Activated T-helper 1 cell treated with Interleukin-2 at 50 U/mL for 16 hours (primary cell): ENCODE measurements at places on chromosomes 11 and 22.

DNA sequence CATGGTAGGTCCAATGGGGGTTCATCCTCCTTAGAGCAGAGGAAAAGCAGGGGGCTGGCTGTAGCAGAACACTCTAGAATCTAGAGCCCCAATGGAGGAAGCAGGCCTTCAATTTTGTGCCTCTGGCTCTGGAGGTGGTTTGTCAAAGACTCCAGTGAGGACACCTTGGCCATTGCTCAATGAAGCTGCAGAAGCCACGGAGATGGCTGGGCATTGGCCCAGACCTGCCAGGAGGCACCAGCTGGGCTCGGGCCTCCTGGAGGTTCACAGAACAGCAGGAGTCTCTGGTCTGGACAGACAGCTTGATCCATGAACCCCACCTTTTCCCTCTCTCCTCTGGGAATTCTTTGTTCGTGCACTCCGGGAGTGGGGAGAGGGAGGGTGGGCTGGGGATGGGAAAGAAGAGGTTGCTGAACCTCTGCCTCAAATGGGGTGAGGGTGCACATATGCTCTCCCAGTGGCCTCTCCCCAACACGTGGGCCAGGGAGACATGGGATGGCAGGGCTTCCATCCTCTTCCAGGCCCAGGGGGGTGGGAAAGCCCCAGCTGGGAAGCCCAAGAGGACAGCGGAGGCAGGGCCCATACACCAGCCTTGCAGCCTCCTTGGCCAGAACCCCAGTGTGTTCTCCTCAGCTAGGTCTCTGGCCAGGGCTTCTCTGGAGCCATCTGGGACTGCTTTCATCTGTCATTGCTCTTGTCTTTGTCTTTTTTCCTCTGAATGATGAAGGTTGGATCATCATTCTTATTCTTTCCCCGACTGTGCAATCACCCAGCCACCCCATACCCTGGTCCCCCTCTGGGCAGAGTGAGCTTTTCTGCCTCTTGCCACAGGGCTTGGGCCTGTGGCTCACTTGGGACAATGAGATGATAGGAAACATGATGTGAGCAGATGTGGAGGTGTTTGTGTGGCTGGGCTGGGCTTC lies 1019.4 kb downstream of the BRD1 start:
- no peak for DNase-seq

DNA sequence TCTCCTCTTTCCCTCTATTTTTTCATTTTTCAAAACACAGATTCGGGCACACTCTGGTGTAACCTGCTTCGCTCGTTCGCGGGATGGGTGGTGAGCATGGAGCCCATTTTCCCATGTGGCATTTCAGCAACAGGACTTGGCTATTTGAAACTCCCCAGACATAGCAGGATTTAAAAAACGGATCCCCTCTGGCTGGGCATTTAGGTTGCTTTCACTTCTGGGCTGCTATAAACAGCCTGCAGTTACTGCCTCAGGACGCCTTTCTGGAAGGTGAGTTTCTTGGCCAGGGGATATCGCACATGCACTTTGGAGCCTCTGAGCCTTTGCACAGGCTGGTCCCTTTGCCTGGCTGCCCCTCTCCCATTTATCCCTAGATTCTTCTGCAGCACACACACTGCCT lies 2.8 kb upstream of the MPPED1 start:
- no peak for DNase-seq

GRCh38 chr11:124669193-124669592 lies 4.3 kb downstream of the SIAE start:
- DNase-seq: no peak

DNA sequence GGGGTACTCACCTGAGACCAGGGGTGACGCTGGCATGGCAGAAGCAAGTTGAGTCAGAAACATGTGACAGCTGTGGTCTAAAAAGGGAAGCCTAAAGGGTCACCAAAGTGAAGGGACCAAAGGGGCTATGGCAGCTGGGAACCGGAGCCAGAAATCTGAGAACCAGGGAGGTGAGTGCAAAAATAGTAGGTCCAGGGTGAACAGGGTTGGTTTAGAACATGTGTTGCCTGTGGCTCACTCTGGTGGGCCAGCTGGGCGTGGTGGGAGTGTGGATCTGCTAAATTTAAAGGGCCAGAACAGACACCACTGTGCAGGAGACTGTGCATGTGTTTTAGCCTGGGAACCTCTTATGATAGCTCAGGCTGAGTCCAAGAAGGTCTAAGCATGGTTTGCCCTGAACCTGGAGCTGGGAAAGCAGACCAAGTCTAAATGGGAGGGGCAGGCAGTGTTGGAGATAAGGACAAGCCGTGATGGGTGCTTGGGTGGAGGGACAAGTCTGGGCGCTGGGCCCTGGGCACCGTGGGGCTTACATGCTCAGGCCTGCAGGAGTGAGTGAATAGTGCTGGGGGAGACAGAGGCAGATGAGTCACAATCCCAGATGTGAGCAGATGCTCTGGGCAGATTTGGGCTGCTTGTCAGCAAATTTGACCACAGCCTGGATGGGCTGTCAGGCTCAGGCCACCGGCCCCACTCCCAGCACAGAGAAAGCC lies 41.4 kb upstream of the ZBED5 start:
- no peak for DNase-seq

DNA sequence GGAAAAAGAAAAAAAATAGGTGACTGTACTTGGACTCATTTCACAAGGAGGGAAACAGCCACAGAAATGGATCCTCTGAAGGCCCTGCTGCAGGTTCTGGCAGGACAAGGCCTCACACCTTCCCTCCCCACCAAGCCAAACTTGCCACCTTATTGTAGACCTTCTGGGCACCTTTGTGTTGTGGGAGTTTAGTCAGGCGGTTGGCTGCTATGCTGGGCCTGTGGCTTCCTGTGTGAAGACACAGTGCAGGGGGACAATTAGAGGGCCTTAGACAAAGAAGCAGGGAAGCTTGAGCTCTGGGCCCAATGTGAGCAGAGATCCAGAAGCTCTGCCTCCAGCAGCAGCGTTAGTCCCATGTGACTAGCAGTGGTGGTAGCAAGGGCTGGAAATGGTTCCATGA lies 4.2 kb downstream of the RAB1B start:
- no peak for DNase-seq

DNA sequence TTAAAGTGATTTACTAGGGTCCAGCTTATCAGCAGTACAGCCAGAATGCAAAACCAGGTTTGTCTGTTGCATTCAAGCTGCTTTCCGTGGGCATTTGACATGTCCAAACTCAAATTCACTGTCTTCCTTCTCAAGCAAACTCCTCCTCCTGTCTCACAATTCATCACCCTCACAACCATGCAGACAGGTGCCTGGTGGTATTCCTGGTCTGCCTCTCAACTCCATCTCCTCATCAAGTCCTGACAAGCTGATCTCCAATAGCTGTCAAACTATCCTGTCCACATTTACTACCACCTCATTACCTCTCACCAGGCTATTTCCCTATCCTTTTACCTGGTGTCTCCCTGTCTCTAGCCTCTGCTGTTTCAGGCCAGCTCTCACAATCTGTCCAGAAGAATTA lies 49.1 kb upstream of the LYVE1 start:
- DNase-seq: no peak

GRCh38 chr11:2077061-2077802 lies 62.0 kb downstream of the IGF2 start:
- no peak for DNase-seq

DNA sequence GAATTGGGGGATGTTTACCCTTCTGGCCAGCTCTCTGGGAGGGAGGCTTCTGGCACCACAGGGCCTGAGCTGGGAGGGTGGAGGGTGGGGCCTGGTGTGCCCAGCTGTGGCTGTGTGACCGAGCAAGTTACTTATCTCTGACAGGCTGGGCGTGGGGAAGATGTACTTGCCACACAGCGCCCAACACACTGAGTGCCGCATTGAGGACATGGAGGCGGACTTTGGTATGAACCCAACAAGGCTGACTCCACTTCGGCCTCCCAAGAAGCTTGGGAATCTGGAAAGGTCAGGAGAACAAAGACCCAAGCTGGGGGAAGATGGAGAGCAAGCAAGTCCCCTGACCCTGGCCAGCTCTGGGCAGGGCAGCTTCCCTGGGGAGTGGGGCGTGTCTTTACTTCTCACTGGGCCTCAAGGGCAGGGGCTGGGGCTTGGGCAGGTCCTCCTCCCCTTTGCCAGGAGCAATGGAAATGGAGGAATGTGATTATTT lies 2.4 kb upstream of the MGAT3 start:
- no peak for DNase-seq

GRCh38 chr11:12554122-12554521 lies 120.1 kb upstream of the TEAD1 start:
- DNase-seq: no peak

DNA sequence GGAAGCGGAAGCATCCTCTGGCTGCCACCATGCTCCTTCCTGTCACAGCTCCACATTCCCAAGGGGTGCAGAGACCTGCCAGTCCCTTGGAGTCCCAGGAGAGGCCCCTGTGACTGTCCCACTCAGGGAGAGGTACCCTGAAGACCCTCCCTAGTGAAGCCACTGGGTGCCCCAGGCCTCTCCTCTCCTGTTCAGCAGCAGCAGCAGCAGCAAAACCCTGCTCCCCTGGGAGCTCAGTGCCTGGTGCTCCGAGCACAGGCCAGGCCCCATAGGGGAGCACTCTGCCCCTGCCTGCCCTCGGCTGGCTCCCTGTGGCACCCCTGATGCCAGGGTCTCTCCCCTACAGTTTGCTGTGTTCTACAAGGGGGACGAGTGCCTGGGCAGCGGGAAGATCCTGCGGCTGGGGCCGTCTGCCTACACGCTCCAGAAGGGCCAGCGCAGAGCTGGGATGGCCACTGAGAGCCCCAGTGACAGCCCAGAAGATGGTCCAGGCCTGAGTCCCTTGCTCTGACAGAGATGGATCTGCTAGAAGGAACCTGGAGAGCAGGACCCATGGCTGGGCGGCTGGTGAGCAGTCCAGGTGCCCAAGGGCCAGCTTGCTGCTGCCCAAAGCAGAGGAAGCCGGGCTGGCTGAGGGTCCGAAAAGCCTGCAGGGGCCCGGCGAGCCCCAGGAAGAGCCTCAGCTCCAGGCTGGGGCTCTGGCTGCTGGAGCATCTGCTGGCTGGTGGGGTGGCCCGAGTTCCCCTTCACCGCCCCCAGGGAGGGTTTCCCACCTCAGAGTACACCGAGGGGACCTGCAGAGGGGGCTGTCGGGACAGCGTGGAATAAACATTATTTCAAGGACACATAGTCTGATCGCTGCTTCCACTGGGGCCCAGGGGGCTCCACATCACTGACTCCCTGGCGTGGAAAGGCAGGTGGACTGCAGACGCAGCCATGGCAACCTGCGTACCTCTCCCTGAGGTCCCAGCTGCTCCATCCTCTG lies 21.3 kb downstream of the TRMU start:
- no peak for DNase-seq

- DNase-seq: no peak
Observed at GRCh38 chr11:98895936-98896335, 124.8 kb upstream of the CNTN5 start.

DNA sequence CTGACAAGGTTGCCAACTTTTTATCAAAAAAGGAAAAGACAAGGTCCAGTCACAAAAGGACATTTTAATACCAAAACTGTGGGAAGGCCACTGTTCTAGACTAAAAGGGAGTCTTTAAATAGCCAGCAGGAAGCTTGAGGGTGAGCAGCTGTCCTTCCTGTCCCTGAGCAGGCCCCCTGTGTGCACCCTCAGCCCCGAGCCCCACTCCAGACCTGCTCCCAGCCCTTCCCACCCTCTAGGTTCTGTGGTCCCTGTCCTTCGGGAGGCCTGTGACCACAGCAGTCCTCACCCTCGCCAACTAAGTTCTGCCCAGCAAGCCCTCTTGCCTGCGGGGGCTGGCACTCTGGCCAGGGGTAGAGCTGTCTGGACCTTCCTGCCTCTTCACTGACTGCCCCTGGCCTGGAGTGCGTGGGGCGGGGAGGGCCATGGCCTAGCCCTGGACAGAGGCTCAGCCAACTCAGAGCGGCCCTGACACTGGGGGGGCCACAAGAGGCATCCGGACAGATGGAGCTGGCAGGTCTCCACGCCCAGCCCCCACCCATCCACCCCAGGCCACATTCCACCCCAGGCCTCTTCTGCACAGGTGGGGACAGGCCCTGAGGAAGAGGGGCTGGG lies 1.6 kb upstream of the PLXNB2 start:
- DNase-seq: no peak

- DNase-seq: no peak
Observed at GRCh38 chr11:75380716-75381420, 18.4 kb upstream of the RPS3 start.

DNA sequence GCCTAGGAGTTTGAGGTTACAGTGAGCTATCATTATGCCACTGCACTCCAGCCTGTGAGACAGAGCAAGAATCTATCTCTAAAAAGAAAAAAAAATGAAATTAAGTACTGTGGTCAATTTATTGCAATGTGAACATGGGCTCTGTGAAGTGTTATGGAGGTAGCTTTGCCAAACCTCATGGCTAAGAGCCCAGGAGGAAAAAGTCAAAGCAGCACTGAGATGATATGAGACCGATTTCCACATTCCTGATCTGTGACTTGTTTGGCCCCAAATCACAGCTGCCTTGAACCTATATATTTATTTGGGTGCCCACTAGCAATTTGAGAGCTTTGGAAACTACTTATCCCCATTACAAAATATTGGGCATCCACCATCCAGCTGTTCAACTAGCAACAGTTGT lies 29.8 kb upstream of the TMEM135 start:
- no peak for DNase-seq

GRCh38 chr11:47185305-47186075 lies 744 bp downstream of the PACSIN3 start:
- no peak for DNase-seq

- no peak for DNase-seq
Observed at GRCh38 chr11:130246738-130247137, 68.0 kb downstream of the ZBTB44 start.

DNA sequence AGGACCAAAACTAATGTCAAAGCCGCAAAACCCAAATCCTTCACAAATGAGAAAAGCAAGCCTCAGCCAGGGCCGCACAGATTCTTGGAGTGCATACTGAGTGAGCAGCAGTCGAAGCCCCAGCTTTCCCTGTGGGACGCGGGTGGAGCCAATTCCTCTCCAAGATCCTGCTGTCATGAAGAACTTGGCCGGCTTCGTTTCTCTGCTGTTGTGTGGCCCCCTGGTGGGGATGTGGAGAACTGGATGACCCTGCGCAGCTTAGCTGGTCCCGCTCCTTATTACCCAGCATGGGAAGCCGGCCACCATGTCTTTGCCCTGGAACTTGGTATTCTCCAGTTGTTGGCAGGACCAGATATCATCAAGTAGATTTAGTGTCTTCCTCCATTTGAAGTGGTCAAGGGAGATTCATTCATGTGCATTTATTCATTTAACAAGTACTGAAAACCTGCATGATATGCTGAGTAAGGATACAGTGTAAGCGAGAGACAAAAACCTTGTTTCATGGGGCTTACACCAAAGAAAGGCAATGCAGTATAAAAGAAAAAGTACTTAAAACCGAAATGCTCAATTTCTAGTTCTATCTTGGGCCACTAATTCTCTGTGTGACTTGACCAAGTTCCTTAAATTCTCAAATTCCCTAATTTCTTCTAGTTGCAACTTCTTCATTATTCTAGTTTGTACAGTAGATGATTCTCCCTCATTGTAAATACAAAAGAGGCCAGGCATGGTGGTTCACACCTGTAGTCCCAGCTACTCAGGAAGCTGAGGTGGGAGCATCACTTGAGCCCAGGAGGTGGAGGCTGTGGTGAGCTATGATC lies 56.7 kb upstream of the CRTAM start:
- peak; percentile 54 for DNase-seq

- DNase-seq: no peak
Observed at GRCh38 chr22:48744283-48744641, 1083.4 kb downstream of the BRD1 start.

- peak; percentile 33 for DNase-seq
Observed at GRCh38 chr11:69670158-69670845, 4.9 kb downstream of the LTO1 start.
